Thymus (tissue), 14 donors: ENCODE measurements at places on chromosomes 12 and 14. TPM values are rescaled to one million over a fixed set of nuclear protein-coding genes. Genes with fewer than 3 reads are reported as not detected.

GRCh38 chr12:78248321-78248720, 417.6 kb downstream of the NAV3 start:
- no peak overlapping the region for H3K4me3 ChIP-seq
- H3K27ac ChIP-seq = no peak overlapping the region
- no peaks in the 10 kb centered on the region for H3K27me3 ChIP-seq
- no peaks in the 10 kb centered on the region for H3K4me1 ChIP-seq
- DNase-seq = no peak
- H3K36me3 ChIP-seq = no peaks in the 10 kb centered on the region

GRCh38 chr12:115308918-115309317, 624.9 kb upstream of the TBX3 start:
- no peak overlapping the region for H3K27ac ChIP-seq
- no peak for DNase-seq
- no peaks in the 10 kb centered on the region for H3K36me3 ChIP-seq
- H3K4me1 ChIP-seq = no peaks in the 10 kb centered on the region

Gene GPR84
- 0.57 TPM for total RNA-seq

DNA sequence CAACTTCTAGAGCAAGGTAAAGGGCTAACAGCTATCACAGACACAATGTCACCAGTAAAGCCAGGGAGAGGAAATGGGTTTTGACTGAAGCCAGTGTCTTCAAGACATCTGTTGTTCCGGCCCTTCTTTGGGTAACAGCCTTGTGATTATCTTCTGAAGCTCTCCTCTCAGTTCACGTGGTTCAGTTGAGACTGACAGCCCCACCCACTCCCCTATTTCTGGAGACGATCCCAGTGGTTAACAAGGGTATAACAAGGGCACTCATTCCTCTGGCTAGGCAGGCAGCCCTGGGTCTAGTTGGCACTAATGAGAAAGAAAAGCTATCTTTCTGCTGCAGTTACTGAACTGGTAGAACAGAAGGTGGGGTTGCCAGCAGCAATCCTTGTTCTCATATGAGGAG, 6.9 kb downstream of the GNPTAB start:
- peaks cover 23% of the 10 kb centered on the region for H3K4me1 ChIP-seq
- H3K27me3 ChIP-seq = no peaks in the 10 kb centered on the region
- H3K4me3 ChIP-seq = no peak overlapping the region
- peak; percentile 80 for DNase-seq
- peak overlapping the region; percentile 68 for H3K27ac ChIP-seq

DNA sequence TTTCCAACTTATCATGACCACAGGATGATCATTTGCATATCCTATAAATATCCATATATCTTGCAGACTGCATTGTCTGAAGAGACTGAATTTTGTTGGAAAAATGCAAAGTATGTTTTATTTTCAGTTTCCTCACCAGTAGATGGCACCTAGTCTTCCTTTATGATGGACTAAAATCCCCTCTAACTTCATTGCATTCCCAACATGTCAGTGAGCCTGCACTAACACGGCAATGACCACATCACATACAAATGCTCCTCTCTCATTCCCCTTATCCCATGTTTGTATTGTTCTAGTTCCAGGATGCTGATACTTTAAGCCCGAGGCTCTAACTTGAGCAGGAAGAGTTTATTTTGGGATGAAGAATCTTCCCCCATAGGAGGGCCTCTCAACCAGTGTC, 24.7 kb upstream of the MYBPC1 start:
- H3K27me3 ChIP-seq = no peaks in the 10 kb centered on the region
- no peaks in the 10 kb centered on the region for H3K4me1 ChIP-seq
- no peak overlapping the region for H3K4me3 ChIP-seq

GRCh38 chr14:24351517-24351916, 11.7 kb upstream of the RIPK3 start:
- no peaks in the 10 kb centered on the region for H3K4me1 ChIP-seq
- DNase-seq = no peak
- no peak overlapping the region for H3K27ac ChIP-seq
- H3K4me3 ChIP-seq = no peak overlapping the region
- no peaks in the 10 kb centered on the region for H3K36me3 ChIP-seq

GRCh38 chr12:203462-204260, 10.3 kb downstream of the SLC6A12 start:
- no peak overlapping the region for H3K4me3 ChIP-seq
- peaks cover 66% of the 10 kb centered on the region for H3K27me3 ChIP-seq
- no peak overlapping the region for H3K27ac ChIP-seq
- no peak for DNase-seq
- no peaks in the 10 kb centered on the region for H3K36me3 ChIP-seq

DNA sequence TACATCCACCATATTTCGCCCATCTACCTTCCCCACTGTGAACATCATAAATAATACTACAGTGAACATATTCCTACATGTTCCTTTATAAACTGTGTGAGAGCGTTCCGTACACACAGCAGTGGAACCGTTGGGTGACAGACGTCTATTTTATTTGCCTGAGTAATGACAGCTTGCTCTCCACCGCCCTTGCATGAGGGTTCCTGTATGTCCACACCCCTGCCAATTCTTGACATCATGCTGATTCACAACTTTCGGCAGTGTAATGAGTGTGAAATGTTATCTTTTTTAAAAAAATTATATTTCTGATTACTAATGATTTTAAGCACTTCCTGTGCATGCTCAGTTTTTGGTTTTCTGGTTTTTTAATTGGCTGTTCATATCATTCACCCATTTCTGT, 4.3 kb upstream of the RAD52 start:
- no peaks in the 10 kb centered on the region for H3K27me3 ChIP-seq
- no peaks in the 10 kb centered on the region for H3K36me3 ChIP-seq
- no peak overlapping the region for H3K27ac ChIP-seq
- peaks cover under 1% of the 10 kb centered on the region for H3K4me1 ChIP-seq

- no peak for DNase-seq
- no peak overlapping the region for H3K4me3 ChIP-seq
- no peaks in the 10 kb centered on the region for H3K36me3 ChIP-seq
- no peak overlapping the region for H3K27ac ChIP-seq
- no peaks in the 10 kb centered on the region for H3K4me1 ChIP-seq
These were observed 406.1 kb upstream of the TMPO start for GRCh38 chr12:98109266-98109665.

DNA sequence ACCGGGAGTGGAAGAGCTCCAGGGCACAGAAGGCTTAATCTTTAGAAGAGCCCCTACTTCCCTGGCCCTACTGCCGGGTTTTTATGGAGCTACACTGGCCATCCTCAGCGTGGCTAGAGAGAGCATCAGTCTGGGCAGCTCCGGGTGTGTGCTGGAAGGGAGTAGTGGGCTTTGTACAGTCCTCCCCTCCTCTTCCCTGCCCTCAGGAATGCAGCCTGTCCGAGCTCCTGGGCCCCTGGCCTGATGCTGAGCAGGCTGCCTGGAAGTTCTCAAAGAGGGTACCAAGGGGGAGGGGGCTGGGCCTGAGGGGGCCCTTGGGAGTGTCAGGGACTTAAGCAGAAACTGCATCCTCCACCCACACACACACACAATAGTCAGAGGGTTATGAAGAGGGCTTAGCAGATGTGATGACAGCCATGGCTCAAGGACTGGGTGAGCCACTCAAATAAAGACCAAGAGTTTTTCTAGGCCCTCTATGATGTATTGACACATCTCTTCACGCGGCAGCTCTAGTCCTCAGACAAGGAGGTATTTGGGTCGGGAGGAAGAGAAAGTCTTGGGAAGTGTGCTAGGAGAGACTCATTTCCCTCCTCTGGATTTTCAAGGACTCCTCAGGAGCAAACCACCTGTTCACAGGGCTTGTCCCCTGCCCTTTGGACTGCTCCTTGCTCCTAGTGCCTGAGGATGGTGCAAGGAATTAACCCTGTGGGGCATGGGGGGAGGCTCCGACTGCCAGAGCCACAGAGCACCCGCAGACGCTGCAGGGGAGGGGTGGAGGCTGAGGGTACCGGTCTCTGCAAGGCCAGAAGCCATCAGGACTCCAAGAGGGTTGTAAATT, 16.5 kb upstream of the FIGNL2 start:
- no peak overlapping the region for H3K27ac ChIP-seq
- H3K4me3 ChIP-seq = no peak overlapping the region
- no peak for DNase-seq

DNA sequence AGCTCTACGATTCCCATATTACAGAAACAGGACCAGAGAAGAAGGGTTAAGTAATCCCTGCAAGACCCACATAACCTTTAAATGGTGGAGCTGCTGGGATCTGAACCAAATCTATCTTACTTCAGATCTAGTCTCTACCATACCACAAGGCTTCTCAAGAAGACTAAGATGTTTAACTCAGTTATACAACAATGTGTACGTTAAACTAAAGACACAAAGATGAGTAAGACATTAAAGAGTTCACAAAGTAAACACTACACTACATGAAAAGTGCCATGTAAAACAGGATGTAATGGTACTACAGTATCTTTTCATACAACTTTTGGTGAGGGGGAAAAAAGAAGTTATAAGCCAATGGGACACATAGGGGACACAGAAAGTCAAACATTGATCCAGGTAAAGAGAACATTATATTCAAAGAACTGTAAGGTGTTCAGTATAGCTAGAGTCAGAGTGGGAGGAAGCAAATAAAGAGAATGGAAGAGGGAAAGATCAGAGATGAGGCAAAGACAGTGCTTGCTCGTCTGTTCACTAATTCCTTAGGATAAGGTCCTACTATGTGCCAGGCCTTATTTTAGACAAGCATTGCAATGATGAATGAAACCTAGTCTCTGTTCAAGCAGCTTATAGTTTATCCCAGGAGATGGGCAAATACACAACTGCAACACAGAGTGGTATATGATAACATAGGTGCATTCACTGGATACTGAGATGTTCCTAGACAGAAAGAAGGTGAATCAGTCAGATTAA, 7.7 kb downstream of the TMED10 start:
- peaks cover 2% of the 10 kb centered on the region for H3K36me3 ChIP-seq
- H3K4me1 ChIP-seq = peaks cover 18% of the 10 kb centered on the region
- no peak overlapping the region for H3K4me3 ChIP-seq
- H3K27me3 ChIP-seq = no peaks in the 10 kb centered on the region
- peak overlapping the region; percentile 49 for H3K27ac ChIP-seq

- DNase-seq = no peak
- H3K27me3 ChIP-seq = peaks cover 34% of the 10 kb centered on the region
- no peaks in the 10 kb centered on the region for H3K36me3 ChIP-seq
- H3K4me3 ChIP-seq = no peak overlapping the region
- H3K27ac ChIP-seq = no peak overlapping the region
These were observed 12.1 kb upstream of the KRT77 start for GRCh38 chr12:52715416-52715815.

DNA sequence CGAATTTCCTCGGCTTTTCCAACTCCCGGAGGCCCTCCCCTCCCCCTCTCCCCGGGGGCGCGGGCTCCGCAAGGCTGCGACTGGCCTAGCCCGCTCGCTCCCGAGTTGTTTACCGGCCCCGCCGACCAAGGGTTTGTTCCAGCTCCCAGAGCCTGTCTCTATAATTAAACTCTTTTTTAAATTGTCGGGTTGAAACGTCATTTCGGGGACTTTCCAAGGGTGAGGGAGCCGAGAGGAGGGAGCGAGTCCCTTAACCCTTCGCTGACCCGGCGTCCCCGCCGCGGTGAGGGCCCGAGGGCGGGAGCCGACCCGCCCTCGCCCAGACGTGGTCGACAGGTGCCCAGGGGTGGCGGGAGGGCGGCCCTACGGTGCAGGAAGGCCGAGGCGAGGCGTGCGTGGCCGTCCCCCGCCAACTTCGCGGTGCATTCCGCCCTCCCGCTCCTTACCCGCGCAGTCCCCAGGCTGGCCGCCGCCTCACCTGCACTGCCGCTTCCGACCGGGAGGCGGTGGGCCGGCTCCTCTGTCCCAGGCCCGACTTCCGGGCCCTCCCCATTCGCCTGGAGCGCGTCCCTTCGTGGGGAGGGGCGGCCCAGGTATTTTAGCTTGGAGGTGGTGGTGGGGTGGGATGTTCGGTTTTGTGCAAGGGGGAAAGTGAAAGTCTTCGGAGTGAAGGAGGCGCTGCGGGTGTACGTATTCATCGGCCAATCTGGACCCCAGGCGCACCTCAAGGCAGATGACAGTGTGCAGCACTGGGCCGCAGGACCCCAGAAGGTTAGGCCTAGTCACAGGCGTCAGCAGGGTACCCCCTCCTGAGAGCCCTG, 2.9 kb upstream of the ZFP36L1 start:
- DNase-seq = peak; percentile 83
- no peaks in the 10 kb centered on the region for H3K27me3 ChIP-seq
- H3K4me3 ChIP-seq = peak overlapping the region; percentile 69

Gene CLEC14A
- total RNA-seq = 4.8 TPM

DNA sequence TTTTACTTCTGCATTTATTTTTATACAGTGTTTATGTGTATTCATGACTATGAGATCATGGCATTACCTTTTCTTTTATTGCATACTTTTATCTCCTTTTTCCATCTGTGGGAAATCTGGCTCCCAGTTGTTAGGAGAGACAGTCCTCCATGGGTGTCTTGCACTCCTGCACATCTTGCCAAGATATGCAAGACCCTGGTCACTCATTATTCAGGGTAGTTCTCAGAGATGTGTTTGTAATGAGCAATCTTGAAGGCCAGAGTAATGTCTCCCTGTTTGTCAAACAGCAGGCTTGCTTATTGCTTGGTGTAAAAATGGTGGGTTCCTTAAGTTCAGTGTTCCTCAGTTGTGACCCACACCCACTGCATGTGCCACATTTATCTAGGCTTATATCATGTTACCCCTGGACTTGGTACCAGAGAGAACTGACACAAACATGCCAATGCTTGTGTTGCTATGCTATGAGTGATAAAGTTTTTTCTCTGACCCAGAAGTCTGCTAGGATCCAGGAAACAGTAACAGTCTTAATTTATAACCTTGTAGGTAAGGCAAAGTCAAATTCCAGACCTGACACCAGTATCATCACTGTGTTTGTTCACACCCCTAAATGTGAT, 36.8 kb downstream of the PPHLN1 start:
- no peak for DNase-seq
- no peaks in the 10 kb centered on the region for H3K27me3 ChIP-seq
- no peaks in the 10 kb centered on the region for H3K36me3 ChIP-seq
- no peak overlapping the region for H3K4me3 ChIP-seq

- no peaks in the 10 kb centered on the region for H3K4me1 ChIP-seq
- no peak overlapping the region for H3K4me3 ChIP-seq
- no peaks in the 10 kb centered on the region for H3K36me3 ChIP-seq
- no peak overlapping the region for H3K27ac ChIP-seq
- no peaks in the 10 kb centered on the region for H3K27me3 ChIP-seq
- DNase-seq = no peak
These were observed 49.5 kb downstream of the MYF5 start for GRCh38 chr12:80766210-80766609.

DNA sequence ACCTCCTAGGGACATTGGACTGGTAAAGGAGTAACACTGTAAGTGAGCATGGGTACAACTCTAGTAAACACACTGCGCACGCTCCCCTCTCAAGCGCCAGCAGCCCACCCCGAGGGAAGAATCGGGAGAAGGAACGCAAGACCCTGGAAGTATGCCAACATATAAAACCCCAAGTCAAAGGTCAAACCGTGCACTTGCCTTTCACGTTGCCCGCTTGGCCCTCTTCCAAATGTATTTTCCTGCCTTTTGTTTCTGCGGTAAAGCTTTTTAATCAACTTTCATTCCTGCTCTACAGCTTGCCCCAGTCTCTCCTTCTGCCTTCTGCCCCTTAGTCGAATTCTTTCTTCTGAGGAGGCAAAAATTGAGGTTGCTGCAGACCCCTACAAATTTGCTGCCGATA, 17.6 kb upstream of the CHST11 start:
- no peaks in the 10 kb centered on the region for H3K4me1 ChIP-seq
- no peak overlapping the region for H3K27ac ChIP-seq
- DNase-seq = no peak
- no peaks in the 10 kb centered on the region for H3K27me3 ChIP-seq
- no peaks in the 10 kb centered on the region for H3K36me3 ChIP-seq

Gene NKX2-1
- not detected for total RNA-seq
